Ecto neural progenitor cell (in vitro differentiated cells): ENCODE measurements at places on chromosomes 5 and 9.

DNA sequence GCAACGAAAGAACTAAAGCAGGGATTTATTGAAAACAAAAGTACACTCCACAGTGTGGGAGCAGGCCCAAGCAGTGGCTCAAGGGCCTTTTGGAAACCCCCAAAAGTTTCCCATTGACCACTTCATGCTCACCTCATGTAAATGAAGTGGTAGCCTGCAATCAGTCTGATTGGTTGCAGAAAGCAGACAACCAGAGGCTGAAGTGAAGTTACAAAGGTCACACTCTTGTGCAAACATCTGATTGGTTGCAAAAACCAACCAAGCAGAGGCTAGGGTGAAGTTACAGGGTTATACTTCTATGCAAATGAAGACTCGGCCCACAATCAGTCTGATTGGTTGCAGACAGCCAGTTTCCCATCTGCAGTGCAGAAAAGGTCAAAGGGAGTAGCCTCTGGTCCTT, 258.0 kb downstream of the YTHDC2 start:
- no peak for DNase-seq

DNA sequence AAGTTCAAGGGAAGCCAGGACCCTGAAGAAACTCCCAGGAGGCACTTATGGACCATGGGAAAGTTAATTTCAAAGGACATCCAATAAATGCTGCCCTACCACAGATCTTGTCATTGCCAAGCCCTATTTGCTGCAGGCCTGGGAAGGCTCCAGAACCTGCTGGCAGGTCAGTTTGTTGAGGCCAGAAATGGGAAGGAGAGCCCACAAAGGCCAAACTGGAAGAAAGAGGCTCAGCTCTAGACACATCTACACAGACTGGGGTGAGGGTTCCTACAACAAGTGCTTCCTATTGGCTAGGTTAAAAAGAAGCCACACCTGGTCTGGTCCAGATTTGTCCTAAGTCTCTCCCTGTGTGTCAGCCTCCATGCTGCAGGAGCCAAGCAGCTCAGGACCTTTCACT, 94.4 kb downstream of the SIL1 start:
- no peak for DNase-seq

DNA sequence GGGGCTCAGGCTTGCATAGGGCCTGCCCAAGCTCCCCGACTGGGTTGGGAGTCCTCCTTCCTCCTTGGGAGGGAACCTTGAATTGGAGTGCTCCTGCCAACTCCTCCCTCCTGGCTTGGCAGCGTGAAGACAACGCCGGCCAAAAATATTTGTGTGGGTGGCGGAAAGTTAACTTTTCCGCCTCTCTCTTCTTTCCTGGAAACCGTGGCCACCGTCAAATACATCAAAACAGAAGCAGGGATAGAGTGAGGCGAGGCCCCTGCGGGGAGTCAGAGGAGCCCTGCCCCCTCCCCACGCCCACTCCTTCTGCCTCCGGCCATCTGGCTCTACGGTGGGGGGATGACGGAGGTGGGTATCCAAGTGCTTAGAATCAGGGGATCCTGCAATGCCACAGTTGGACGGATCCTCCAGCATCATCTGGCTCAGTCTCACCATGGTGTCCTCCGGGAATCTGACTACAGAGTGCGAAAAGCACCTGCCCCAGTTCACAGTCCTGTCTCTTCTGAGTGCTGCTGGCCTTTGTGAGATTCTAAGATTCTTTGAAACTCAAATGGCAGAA, 25.2 kb upstream of the SYNPO start:
- no peak for DNase-seq

DNA sequence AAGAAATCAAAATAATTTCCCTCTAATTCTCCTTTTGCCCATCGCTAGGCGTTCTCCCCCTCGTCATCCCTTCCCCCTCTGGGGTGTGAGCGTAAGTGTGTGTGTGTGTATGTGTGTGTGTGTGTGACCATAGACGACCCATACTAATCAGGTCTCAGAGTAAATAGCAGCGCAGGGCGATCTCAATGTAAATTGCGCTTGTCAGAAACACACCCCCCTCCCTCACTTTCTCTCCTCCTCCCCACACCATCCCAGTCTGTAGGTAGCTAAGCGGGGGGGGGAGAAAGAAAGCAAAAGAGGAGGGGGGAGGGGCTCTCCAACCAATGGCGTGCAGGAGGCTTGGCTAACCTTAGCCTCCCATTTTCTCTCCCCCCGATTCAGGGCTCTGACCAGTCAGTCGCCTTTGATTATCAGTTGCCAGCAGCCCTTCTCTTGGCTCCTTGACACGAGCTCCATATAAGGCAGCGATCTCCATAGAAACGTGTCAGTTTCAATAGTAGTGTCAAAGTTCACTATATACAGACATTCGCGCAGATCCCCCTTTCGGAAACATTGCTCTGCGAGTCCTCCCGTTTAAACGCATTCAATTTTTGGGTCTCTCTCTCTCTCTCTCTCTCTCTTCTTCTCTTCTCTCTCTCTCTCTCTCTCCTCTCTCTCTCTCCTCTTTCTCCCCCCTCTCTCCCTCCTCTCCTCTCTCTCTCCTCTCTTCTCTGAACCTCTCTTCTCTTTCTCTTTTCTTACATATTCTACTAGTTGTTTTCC, at the start of gene NR2F1:
Gene NR2F1, plus strand, starts transcription at position 546 of the 762 bp plus-strand sequence. CDS start 1,802 bp downstream, outside the sequence.
- peak; percentile 92 for DNase-seq

DNA sequence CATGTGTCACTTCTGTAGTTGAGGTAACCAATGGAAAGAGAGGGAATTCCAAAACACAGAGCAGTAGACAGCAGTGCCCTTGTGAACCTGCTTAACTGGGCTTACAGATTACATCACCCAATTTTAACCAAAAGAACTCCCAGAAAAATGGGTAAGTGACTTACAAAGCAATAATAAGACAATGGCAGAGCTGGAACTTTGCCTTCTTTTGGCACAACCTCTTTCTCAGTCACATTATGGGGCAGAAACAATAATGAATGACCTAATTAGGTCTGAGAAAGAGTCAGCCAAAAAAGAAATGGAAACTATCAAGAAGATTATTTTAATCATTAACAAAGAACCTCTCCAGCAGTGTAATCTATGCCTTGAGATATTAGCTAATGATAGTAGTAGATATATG, 146.5 kb downstream of the SPATA31D1 start:
- DNase-seq: no peak

- peak; percentile 69 for DNase-seq
Measured at GRCh38 chr5:126777257-126777974, 480 bp downstream of the LMNB1 start.

- no peak for DNase-seq
Measured at GRCh38 chr9:126586236-126586635, 27.5 kb upstream of the LMX1B start.

DNA sequence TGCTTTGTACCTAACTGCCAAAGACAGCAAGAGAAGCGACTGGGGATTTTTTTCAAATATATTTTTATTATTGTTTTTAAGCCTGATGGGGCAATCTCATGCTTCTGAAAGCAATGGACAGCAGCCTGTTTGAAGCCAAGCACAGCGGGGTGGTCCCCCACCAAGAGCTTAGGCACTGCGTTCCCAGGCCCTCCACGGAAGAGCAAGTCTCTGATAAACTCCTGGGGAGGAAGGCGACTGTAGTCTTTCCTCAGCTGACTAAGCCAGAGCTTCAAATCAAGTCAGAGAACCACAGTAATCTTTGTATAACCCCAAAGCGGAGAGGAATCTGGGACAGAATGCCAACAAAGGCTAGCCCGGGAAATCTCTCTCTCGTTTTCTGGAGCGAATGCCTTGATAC, 54.4 kb downstream of the ARSB start:
- peak; percentile 52 for DNase-seq

GRCh38 chr9:135885100-135885853, 22.1 kb downstream of the CAMSAP1 start:
- DNase-seq: no peak

DNA sequence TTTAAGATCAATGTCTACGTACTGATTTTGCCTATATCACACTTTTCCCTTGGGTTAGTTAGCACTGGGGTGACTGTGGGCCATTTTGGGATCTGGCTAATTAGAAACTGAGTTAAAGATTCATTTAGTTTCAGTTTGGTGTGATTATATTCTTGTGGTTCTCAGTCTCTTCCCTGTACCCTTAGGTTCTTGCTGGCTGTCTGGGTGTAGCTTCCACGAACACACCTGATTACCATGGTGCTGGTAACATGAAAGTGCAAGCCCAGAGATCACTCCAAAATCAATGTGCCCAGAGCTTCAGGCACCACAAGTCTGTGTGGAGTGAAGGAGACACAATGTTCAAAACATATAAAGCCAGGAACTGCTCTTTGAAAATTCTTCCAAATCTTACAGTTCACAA, 248.1 kb downstream of the PDE4D start:
- no peak for DNase-seq

GRCh38 chr5:95768731-95769130, 37.6 kb downstream of the RHOBTB3 start:
- DNase-seq: no peak

DNA sequence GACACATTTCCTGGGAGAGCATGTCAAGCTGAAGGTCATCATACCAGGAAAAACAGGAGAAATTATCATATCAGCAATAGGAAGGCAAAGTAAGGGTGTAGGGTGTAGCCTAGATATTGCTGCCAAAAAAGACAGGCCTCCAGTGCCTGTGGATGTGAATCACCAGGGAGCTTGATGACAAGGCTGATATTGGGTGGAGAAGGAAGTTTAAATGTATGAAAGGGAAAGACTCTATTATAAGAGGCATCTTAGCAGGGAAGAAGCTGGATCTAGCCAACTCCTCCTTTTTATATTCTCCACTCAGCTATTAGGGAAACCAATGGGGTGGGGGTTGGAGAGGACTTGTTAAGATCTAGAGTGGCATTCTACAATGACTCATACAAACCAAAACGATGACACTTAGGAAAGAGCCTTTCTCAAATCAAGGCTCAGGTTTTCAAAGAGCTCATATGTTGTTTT, 13.4 kb upstream of the TXNDC8 start:
- no peak for DNase-seq

DNA sequence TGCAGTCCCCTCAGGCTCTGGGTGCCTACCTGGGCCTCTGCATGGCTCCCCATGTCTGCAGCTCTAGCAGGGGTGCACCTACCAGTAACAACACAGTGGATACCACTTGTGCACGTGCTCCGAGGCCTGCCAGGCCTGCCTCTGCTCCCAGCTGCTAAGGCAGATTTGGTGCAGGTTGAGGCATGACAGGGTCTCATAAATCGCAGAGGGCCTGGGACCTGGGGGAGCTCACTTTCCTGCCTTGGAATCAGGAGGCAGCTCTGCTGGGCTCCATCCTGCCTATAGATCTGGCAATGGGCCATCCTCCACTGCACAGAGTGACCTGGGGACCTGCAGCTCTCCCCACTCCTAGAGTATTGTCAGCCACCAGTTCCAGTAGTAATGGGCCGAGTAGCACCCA, 121.9 kb upstream of the CXCL14 start:
- DNase-seq: no peak

DNA sequence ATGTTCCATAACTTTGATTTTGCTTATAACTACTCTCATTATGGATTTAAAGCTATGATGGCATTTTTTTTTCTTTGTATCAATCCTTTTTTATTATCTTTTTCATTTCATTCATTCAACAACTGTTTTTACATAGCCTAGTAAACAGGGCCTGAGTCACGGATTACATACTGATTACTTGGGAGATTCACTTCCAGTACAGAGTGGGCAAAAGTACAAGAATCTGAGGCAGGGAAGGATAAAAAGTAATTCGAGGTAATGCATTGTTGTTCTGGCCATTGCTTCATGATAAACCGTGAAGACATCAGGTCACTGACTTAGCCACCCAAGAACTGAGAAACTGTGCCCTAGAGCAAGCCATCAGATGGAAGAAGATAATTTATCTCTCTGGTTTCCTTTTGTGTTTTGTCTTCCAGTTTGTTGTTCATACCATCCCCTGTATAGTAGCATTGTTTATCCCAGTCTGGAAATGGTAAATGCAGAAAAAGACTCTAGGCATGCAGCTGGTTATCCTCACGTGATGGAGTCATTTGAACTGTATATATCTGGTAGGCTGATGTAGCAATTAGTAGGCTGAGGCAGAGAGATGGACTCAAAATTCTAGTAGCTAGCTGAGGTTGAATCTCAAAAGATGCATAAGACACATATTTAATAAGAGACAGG, 145.6 kb downstream of the CNTLN start:
- no peak for DNase-seq

GRCh38 chr5:158953929-158954534, 145.7 kb downstream of the EBF1 start:
- no peak for DNase-seq
